ENCODE measurements at places on chromosomes 1 and 21. TPM values are rescaled to one million over a fixed set of nuclear protein-coding genes. Genes with fewer than 3 reads are reported as not detected.

GRCh38 chr21:26443291-26443690 lies 129.8 kb downstream of the CYYR1 start:
- H3K27me3 ChIP-seq = no peaks in the 10 kb centered on the region
- H3K27ac ChIP-seq = no peak overlapping the region
- DNase-seq = no peak
- peaks cover 16% of the 10 kb centered on the region for H3K4me1 ChIP-seq

- DNase-seq = peak; percentile 87
- H3K27me3 ChIP-seq = peaks cover 7% of the 10 kb centered on the region
- H3K4me1 ChIP-seq = peaks cover 15% of the 10 kb centered on the region
These were observed 633 bp upstream of the ETNK2 start for GRCh38 chr1:204152310-204153044.

GRCh38 chr1:39385067-39385988 lies 106.1 kb upstream of the BMP8A start:
- peaks cover 38% of the 10 kb centered on the region for H3K36me3 ChIP-seq
- H3K27me3 ChIP-seq = no peaks in the 10 kb centered on the region
- peaks cover 29% of the 10 kb centered on the region for H3K4me1 ChIP-seq
- peak overlapping the region; percentile 45 for H3K27ac ChIP-seq
- H3K4me3 ChIP-seq = no peak overlapping the region

DNA sequence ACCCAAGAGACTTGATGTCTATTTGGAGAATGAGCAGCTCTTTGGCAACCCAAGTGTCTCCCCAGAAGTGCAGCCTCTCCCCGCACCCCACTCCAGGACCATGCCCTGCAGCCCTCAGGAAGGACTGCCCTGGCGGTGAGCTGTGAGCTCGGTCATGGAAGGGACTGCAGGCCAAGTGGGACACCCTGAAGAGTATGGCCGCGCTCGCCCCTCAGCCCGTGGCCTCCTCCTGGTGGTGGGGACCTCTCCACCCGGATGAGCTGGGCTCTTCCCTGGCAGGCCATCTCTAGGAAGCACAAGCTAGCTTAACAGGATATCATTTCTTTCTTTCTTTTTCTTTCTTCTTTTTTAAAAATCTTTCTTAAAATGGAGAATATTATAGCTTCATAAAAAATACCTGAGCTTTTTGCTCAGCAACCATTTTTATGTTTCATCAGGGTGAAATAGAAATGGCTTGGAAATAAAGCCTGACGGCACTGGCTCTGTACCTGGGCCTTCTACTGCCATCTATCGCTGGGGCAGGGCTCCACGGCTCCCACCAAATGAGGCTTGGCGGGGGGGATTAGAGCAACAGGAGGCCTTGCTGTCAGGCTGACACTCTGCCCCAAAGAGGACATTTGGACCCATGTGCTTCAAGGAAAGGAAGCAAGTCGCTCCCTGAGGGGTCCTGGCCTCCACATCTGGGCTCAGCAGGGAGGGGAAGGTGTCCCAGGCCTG lies 296.2 kb upstream of the VAMP3 start:
- H3K27ac ChIP-seq = no peak overlapping the region
- H3K4me1 ChIP-seq = peaks cover 36% of the 10 kb centered on the region
- H3K4me3 ChIP-seq = no peak overlapping the region
- DNase-seq = no peak
- no peaks in the 10 kb centered on the region for H3K36me3 ChIP-seq

DNA sequence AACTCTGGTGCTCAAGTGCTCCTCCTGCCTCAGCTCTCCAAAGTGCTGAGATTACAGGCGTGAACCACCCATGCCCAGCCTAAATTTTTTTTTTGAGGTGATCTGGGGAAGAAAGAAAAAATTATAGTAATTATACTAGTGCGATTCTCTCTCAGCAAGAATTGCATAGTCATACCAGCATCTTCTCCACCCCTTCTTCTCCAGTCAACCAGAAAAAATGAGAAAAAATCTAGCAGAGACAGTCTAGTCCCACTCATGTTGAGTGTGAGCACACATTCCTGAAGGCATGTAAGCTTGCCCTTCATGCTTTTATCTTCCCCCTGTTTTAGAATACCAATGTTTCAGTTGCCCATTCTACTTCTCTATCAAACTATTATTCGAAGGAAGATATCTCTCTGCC lies 207.6 kb downstream of the S1PR1 start:
- H3K36me3 ChIP-seq = no peaks in the 10 kb centered on the region
- H3K27me3 ChIP-seq = peaks cover 13% of the 10 kb centered on the region
- no peak for DNase-seq
- H3K4me3 ChIP-seq = no peak overlapping the region
- no peak overlapping the region for H3K27ac ChIP-seq

- H3K4me3 ChIP-seq = no peak overlapping the region
- H3K27me3 ChIP-seq = peaks cover 36% of the 10 kb centered on the region
- H3K27ac ChIP-seq = no peak overlapping the region
- no peaks in the 10 kb centered on the region for H3K4me1 ChIP-seq
- no peak for DNase-seq
These were observed 142.0 kb upstream of the COA6 start for GRCh38 chr1:234231061-234231892.

- H3K36me3 ChIP-seq = no peaks in the 10 kb centered on the region
- H3K4me1 ChIP-seq = peaks cover 25% of the 10 kb centered on the region
- peaks cover 1% of the 10 kb centered on the region for H3K27me3 ChIP-seq
- no peak overlapping the region for H3K27ac ChIP-seq
- H3K4me3 ChIP-seq = no peak overlapping the region
These were observed 89.8 kb downstream of the LRRC53 start for GRCh38 chr1:74422421-74423292.

DNA sequence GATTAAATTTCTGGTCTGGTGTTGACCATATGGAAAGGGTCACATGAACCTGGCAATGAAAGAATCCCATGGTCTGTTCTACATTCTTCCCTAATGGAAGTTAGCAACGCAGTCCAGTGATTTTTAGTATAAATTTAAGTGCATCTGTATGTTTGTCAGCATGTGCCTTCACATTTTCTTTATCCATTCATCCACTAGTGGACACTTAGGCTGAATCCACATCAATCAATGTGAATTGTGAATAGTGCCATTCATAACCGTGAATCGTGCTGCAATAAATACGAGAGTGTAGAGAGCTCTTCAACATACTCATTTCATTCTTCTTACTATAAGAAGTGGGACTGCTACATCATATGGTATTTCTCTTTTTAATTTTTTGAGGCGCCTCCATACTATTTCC lies 12.7 kb upstream of the IFI16 start:
- no peak overlapping the region for H3K27ac ChIP-seq
- H3K27me3 ChIP-seq = no peaks in the 10 kb centered on the region
- no peak overlapping the region for H3K4me3 ChIP-seq
- no peaks in the 10 kb centered on the region for H3K36me3 ChIP-seq

DNA sequence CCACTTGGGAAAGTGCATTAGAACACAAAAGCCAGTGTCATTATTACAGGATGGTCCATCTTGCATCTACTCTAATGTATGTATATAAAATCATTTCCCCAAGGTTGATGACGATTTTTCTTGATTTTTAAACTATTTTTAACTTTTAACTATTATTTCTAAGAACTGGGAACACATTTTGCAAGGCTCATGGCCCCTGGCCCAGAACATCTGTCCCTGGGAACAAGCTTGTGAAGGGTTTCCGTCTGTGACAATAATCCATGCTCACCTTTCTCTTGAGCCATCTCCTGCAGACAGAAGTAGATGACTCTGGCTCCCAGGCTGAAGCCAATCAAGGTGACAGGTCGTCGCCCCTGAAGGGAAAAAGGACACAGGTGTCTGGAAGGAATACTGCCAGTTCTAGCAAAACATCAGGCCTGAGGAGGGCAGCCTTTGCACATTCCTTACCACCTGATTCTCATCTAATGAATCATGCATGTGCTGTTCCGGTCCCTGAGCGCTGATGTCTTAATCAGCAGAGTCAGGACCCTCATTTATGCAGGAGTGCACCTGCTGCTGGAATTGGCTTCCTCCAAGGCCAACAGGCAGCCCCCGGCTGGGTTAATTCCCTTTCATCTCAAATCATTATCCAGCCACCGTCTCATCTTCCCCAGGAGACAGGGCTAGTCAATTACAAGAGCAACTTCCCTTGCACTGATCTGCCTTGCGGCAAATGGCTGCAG lies 62.5 kb downstream of the TMCO4 start:
- no peak overlapping the region for H3K4me3 ChIP-seq
- H3K36me3 ChIP-seq = peaks cover 2% of the 10 kb centered on the region
- H3K27ac ChIP-seq = no peak overlapping the region
- DNase-seq = no peak
- no peaks in the 10 kb centered on the region for H3K27me3 ChIP-seq

DNA sequence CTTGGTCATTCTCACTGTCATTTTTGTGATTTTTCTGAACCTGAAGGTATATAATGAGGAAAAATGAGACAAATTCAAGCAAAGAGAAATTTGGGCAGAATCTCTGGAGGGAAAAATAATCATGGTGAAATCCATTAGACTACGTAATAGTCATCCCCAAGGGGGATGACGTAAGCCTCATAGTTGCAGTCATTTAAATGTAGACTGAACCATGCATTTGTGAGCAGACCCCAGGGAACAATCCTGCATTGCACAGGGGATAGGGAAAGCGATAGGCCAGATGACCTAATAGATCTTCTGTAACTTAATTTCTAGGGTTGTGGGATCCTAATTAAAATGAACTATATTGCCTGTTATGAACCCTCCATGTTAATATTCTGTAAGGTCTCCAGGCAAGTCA lies 167.4 kb upstream of the C1orf21 start:
- no peak for DNase-seq
- no peaks in the 10 kb centered on the region for H3K4me1 ChIP-seq
- no peak overlapping the region for H3K27ac ChIP-seq

GRCh38 chr1:22749503-22749902 lies 38.9 kb downstream of the EPHB2 start:
- DNase-seq = no peak
- H3K27ac ChIP-seq = peak overlapping the region; percentile 100
- H3K4me1 ChIP-seq = peaks cover 78% of the 10 kb centered on the region
- no peaks in the 10 kb centered on the region for H3K27me3 ChIP-seq
- H3K36me3 ChIP-seq = no peaks in the 10 kb centered on the region

DNA sequence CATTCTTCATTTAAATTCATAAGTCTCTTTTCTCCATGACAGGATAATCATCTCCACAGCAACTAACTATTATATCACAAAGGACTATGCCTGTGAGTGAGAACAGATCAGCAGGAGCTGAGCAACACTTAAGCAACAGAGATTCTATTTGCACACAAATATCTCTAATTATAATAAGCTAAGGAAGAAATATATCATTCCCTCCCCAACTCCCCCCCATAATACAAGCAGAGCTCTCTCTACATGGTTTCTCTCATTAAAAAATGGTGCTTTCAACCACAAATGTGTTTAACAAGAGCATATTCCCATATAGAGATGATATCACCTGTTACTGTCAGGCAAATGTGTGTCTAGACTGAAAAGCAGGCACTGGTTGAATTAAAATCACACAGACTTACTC lies 34.5 kb upstream of the NIBAN1 start:
- H3K36me3 ChIP-seq = no peaks in the 10 kb centered on the region
- DNase-seq = no peak
- peaks cover 11% of the 10 kb centered on the region for H3K27me3 ChIP-seq
- H3K4me1 ChIP-seq = no peaks in the 10 kb centered on the region

DNA sequence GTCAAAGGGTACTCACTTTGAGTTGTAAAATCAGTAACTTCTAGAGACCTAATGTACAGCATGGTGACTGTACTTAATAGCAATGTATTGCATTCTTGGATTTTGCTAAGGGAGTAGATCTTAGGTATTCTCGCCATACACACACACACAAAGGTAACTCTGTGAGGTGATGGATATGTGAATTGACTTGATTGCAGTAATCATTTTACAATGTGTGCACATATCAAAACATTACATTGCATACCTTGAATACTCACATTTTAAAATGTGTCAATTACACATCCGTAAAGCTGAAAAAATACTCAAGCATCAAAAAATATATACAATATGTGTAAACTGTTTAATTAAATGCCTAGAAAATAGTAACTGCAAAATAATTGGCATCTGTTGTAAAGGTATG lies 86.0 kb downstream of the SLC35F3 start:
- no peaks in the 10 kb centered on the region for H3K36me3 ChIP-seq
- H3K4me1 ChIP-seq = no peaks in the 10 kb centered on the region
- DNase-seq = no peak

GRCh38 chr1:210677533-210677932 lies 348.8 kb downstream of the HHAT start:
- H3K27me3 ChIP-seq = no peaks in the 10 kb centered on the region
- peaks cover 4% of the 10 kb centered on the region for H3K36me3 ChIP-seq
- no peak for DNase-seq
- no peak overlapping the region for H3K27ac ChIP-seq

DNA sequence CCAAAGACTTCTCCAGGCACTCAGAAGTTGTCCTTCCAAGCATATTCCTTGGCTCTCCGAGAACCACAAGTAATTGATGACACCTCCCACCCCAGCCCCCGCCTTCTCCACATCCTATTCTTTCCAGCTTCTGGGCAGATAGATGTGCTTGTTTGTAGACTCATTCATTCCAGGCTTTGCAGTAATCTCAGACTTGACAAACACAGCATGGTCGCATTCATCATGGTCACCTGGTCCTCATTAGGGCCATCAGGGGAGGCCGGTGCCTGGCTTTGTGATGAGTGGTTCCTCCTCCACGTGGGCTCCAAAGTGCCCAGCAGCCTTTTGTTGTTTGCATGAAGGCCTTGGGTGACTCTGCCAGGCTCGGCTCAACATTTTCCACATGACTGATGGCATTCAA lies 28.5 kb upstream of the KCNE2 start:
- no peaks in the 10 kb centered on the region for H3K36me3 ChIP-seq
- no peak overlapping the region for H3K4me3 ChIP-seq
- peak overlapping the region; percentile 89 for H3K27ac ChIP-seq
- no peaks in the 10 kb centered on the region for H3K27me3 ChIP-seq
- peaks cover 84% of the 10 kb centered on the region for H3K4me1 ChIP-seq

DNA sequence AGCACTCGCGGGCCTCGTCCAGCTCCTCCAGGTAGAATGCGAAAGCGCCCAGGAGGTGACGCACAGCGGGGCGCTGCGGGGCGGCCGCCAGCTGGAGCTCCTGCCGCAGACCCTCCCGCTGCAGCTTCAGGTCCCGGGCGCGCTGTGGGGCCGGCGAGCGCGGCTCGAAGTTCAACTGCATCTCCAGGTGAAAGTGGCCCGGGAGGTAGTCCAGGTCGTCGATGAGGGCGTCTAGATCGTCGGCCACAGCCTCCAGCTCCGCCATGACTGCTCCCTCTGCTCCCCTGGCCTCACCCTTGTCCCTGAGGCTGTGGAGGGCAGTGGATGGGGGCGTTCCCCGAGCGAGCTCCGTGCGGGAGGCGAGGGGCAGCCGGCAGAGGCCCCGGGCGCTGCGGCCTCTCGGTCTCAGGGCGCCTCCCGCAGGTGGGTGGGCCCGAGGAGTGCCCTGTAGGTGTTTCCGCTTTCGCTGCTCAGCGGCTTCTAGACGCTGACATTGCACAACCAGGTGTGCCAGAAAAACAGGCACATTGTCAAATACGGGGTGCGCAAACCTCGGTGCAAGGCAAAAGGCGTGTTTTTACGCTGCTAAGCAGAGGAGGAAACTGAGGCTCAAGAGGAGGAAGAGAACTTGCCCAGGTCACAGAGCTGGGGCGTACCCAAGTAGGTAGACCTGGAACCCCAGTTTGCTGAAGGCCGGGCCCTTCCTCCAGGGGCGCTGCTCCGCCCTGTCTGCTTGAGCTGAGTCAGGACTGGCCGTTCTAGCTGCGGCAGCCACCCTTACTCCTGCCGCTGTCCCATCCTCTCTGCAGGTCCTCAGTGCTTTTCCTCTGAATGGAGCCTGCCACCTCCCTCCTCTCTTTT lies at the start of gene TTC22:
TSS of gene TTC22 (minus strand) at position 425 of the 861 bp plus-strand sequence. CDS start at position 265, 160 bp downstream.
- no peak within 1 kb of the TSS for H3K4me3 ChIP-seq
- peaks cover 17% of the 10 kb centered on the region for H3K27me3 ChIP-seq
- H3K36me3 ChIP-seq = no peaks in the 10 kb centered on the region
- no peaks in the 10 kb centered on the region for H3K4me1 ChIP-seq

RCC2 gene
- 88.6 TPM for total RNA-seq

HSD3B2 gene
- total RNA-seq = not detected

GPR37L1 gene
- not detected for total RNA-seq

CCDC18 gene
- 5.7 TPM for total RNA-seq

TAS1R1 gene
- not detected for total RNA-seq
